Natural killer cell (primary cell): ENCODE measurements at places on chromosomes 12 and 14. TPM values are rescaled to one million over a fixed set of nuclear protein-coding genes. Genes with fewer than 3 reads are reported as not detected.

DNA sequence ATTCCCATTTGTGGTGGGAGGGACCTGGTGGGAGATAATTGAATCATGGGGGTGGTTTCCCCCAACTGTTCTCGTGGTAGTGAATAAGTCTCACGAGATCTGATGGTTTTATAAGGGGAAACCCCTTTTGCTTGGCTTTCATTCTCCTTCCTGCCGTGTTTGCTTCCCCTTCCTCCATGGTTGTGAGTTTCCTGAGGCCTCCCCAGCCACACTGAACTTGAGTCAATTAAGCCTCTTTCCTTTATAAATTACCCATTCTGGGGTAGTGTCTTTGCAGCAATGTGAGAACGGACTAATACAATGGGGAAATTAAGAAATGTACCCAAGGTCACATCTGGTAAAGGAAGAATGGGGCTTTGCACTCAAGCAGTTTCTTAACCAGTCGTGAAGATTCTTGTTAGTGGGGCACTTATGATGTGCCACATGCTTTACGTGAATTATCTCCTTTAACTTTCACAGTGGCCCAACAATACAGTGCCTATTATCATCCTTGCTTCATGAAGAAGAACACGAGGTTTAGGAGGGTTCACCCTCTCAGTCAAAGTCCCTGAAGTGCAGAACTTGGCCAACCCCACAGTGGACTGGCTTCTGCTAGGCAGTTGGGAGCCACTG, 234.3 kb downstream of the EFCAB11 start:
- peak; percentile 71 for DNase-seq

DNA sequence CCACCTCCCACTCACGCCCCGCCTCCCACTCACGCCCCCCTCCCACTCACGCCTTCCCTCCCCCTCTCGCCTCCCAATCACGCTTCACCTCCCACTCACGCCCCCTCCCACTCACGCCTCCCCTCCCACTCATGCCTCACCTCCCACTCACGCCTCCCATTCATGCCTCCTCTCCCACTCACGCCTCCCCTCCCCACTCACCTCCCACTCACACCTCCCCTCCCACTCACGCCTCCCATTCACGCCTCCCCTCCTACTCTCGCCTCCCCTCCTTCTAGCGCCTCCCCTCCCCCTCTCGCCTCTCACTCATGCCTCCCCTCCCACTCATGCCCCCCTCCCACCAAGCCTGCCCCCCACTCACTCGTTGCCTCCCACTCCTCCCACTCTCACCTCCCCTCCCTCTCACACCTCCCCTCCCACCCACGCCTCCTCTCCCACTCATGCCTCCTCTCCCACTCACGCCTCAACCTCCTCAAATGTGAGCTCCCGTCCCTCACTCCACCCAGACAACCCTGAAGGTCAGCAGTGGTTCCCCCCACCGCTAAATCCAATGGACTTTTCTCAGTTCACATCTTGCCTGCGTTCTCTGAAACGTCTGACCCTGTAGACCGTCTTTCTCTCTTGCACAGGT, 39.8 kb downstream of the TMEM63C start:
- DNase-seq: no peak

DNA sequence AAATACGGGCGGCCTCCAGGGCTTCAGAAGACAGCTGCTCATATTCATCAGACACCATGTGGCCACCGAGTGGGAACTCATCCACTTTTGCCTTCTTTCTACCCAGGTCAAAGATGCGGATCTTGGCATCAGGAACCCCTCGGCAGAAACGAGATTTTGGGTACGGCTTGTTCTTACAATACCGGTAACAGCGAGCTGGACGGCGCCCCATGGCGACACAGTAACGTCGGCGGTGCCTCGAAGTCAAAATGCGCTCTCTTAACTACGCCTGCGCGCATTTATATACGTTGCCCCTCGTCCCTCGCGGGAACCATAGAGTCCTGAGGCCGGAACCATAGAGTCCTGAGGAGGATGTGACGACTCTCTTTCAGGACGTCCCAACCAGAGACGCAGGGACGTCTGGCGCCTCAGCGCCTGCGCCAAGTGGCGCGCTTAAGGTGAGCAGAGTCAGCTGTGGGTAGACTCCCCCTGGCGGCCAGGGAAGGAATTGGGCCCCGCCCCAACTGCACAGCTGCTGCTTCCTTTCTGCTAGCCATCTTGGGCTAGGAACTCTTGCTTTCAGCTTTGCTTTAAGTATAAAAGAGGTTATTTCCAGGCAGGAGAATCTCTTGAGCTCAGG, at the start of gene RPL10L:
RPL10L (minus strand) TSS at position 256 of the 619 bp plus-strand sequence; CDS start at position 211, 45 bp downstream.
- no peak for DNase-seq

GRCh38 chr14:100738704-100739131, 12.0 kb downstream of the DLK1 start:
- no peak for DNase-seq

Gene INSM2
- not detected for total RNA-seq

Gene PCK2
- 9.8 TPM for total RNA-seq

Gene C12orf50
- total RNA-seq: not detected

- DNase-seq: no peak
Measured at GRCh38 chr14:35043046-35043445, 3.0 kb upstream of the FAM177A1 start.
